T-helper 1 cell (primary cell): ENCODE measurements at places on chromosomes 1 and 21.

- no peak for DNase-seq
These were observed 180.8 kb downstream of the RPS6KC1 start for GRCh38 chr1:213231795-213232231.

DNA sequence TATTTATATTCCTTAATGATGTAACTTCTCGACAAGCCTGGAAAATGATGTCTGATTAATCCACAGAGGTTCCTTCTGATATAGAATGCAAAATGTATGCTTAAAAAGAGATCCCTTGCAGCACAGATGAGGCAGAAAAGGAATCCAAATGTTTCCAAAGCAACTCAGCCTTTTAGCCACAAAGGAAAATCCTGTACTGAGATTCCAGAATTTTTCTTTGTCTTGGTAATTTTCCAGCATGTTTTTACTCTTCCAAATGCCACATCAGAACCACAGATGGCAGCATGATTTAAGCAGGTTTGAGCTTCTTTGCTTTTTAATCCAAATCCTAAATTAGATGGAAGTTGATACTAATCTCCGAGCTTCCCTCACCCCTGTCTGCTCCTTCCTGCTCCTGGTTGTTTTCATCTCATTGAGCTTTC, 176.4 kb upstream of the PALMD start:
- DNase-seq, result no peak

DNA sequence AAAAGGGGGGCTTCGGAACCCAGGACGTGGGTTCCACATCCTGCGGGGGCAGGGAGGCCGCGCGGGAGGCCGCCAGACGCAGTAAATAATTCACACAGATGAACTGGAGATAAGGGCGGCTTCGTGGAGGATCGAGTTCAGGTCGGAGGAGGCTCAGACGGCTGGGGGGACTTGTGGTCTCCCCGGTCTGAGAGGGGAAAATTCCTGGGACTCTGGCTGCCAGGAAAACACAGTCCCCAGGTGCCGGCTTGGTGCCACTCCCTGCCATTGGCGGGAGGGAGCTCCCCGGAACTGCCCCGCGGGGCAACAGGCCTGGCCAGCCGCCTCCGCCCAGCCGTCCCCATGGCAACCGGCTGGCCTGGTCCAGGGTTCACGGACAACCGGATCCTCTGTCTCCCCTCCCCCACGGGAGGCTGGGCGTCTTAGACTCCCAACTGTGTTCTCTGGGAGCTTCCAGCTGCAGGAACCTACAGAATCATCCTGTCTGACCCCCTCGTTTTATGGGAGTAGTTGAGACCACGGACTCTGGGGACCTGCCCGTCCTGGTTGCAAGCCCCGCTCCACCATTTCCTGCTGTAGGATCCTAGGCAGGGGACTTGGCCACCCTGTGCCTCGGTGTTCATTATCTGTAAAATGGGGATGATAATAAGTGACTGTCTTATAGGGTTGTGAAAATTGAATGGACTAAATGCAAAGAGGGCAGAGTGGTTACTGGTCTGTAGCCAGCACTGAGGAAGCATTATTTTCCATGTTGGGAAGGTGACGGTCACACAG, 9.6 kb downstream of the CAMK2N1 start:
- no peak for DNase-seq

DNA sequence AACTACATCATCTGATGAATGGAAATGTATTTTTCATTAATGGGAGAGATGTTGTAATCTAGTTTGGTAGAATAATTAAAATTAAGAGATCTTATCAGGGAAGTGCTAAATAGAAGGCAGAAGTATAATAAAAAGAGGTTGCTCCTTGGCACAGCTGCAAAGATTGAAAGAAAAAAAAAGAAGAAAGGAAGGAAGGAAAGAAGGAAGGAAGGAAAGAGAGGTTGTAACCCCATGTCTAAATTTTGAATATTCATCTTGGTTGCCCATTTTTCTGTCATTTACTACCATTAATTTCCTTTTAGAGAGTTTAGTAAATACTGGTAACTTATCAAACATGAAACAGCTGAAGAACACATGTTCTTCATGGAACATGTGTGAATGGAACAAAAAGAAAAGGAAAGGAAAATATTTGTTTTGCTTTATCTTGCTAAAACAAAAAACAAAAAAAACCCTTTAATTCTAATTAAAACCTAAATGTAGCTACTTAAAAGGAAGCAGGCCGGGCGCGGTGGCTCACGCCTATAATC, 10.5 kb upstream of the MDM4 start:
- DNase-seq, result no peak

- DNase-seq, result no peak
These were observed 40.3 kb downstream of the UBE2U start for GRCh38 chr1:64243757-64244080.

GRCh38 chr1:3070309-3070643, 1.3 kb downstream of the PRDM16 start:
- DNase-seq, result no peak

DNA sequence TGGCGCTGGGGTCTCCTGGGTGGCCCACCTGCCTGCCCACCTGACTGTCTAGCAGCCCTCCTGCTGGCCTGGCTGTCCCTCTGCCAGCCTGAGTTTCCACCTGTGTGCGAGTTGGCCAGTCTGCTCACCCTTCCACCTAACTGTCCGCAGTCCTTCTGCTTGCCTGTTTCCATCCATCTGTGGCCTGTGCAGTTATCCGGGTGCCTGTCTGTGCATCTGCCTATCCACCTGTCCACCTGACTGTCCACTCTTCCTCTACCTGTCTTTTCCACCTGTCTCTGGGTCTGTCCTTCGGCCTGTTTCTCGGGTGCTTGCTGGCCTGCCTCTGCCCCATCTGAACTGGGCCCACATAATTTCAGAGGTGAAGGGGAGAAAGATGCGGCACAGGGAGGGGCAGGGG, 1.9 kb downstream of the KCNQ4 start:
- DNase-seq, result no peak

DNA sequence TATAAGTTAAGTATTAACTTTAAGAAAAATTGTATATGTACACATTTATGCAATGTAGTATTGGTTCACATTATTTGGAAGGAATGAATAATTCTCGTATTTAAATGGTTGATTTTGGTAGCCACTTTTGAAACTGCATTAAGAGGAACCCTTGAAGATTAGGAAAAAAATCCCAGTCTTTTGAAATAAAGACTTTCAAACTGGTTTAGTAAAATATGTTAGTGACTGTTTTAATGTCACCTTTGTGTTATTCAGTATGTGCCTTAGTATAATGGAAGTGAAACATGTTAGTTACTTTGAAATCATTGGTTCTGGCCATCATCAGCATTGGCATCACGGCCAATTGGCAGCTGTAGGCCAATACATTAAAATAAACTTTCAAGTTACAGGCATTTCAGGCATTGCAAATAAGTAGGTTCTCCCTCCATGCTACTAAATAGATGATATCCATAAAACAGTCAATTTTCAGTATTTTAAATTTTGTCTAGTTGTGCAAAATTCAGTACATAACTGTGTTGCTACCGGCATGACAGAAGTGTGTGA, 4.4 kb downstream of the MIER1 start:
- DNase-seq, result peak; percentile 40
